Tibial nerve (tissue), 4 donors: ENCODE measurements at places on chromosomes 3 and 15.
A peak's percentile ranks its signal among the peaks of the same experiment; 100 is the strongest.

GRCh38 chr15:99104788-99105513, at the start of gene SYNM:
TSS of gene SYNM (plus strand) at chr15:99105080. CDS start at chr15:99105200, 120 bp downstream.
- DNase-seq = peak; percentile 50

- no peak for DNase-seq
These were observed 13.6 kb upstream of the DENND6A start for GRCh38 chr3:57706462-57706861.

GRCh38 chr3:127565711-127566110, 24.8 kb downstream of the TPRA1 start:
- no peak for DNase-seq

DNA sequence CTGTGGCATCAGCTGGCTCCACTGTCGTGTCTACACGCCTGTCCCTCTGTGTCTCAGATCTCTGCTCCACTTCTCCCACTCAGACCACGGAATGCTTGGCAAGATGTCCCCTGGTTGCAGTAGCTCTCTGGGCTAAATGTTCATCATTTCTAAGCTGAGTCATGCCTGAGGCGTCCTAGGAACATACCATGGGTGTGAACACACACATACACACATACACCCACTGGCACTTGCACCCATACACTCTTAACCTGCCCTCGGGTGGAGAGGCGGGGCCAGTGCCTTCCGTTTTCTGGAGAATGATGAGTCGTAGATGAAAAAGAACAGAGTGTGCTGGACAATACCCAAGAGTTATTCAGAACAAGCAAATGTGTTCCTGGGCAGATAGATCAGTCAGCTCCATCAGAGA, 72.4 kb downstream of the SENP2 start:
- peak; percentile 86 for DNase-seq

DNA sequence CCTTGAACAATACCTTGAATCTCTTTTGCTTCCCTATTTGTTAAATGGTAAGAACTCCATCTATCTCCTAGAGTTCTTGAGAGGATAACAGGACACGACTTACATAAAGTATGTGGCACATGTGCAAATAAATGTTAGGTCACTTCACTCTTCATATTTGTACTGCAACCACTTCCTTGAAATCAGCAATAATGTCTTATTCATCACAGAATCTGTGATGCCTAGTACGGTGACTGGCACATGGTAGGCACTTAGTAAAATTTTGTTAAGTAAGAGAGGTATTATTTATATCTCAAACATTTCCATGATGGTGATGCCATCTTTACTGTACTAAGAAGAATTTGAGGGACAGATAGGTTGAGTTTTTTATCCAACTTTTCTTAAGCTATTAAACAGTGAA, 14.3 kb downstream of the CD47 start:
- no peak for DNase-seq

- DNase-seq = no peak
These were observed 269.8 kb upstream of the POU1F1 start for GRCh38 chr3:87546216-87546615.

DNA sequence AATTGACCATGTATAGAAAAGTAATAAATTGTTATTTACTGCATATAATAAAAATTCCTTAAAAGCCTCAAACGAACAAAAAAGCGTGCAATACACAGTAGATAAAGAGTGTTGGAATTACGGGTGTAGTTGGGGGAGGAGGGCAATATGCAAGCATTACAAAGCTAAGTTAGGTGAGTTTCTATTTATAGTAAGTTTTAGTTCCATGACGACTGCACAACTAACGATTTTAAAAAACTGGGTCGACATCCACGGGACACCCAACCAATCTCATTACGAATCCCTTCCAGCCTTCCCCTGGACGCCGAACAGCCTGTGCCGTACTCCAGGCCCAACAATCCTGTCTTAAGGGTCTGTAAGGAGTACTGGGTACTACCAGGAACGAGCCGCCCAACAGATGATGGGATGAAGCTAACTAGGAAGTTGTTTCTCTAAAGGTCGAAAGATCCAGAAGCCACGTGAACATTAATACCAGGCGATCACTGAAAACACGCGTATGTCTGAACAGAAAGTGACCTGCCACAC, 677 bp downstream of the POLQ start:
- no peak for DNase-seq

GRCh38 chr3:87267953-87268645, 8.3 kb downstream of the POU1F1 start:
- no peak for DNase-seq

GRCh38 chr3:99509224-99509623, 129.2 kb upstream of the COL8A1 start:
- no peak for DNase-seq

DNA sequence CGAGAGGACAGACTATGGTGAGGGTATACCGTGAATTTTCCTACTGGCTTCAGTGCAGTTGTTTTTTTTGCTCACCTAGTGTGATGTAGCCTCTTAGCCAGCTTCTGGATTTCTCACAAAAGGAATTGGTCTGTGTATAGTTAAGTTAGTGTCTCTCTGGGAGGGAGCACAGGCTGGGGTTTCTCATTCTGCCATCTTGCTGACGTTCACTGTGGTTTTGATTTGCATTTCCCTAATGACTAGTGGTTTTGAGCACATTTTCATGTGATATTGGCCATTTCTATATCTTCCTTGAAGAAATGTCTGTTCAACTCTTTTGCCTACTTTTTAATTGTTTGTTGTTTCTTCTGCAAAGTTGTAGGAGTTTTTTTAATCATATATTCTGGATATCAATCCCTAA, 2.2 kb upstream of the CD86 start:
- DNase-seq = no peak

DNA sequence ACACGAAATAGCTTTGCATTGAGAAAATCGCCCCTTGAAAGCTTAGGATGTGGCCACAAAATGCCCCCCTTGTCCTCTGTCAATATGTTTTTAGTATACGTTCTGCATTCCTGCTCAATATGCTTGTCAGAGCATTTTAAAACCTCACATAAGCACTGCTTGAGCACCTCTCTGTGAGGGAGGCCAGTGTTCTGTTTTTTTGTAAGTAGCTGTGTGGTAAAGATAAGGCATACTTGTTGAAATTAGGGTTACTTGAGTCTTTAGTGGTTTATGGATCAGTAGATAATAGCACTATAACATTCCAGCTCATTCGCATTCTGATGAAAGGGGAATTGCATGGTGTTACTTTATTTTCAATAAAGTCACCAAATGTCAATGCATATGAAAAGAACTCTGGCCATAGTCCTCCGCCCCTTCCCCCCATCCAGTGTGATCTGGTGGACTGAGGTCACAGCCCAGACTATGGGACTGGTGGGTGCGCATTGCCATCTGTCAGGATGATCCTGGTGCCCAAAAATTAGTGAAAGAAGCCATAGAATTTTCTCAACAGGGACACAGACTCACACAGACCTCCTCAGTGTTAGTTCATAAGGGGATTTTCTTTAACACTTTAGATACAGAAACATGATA, 33.1 kb downstream of the IL1RAP start:
- no peak for DNase-seq

- no peak for DNase-seq
These were observed 10.2 kb upstream of the CP start for GRCh38 chr3:149231871-149232270.

GRCh38 chr15:84082739-84083138, 152.8 kb upstream of the GOLGA6L4 start:
- no peak for DNase-seq

GRCh38 chr15:63395730-63396151, 14.1 kb upstream of the CA12 start:
- no peak for DNase-seq

- DNase-seq = no peak
These were observed 2.5 kb upstream of the LPP start for GRCh38 chr3:188151438-188151837.

DNA sequence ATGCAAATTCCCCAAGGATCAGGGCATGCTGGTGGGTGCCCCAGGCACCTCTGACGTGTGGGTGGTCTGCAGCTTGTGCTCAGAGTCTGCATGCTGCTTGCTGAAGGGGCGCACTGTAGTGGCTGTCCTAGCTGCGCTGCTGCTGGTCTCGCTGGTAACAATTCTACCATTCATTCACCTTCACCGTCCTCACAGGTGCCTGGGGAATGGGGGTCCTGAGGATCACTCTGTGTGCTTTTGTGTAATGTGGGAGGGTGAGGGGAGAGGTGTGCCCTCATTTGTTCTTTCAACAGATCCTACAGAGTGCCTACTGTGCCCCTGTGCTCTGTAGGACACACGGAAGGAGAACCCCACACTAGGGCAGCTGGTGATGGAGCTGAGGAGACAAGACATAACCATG, 2.1 kb upstream of the ITGA11 start:
- DNase-seq = no peak

DNA sequence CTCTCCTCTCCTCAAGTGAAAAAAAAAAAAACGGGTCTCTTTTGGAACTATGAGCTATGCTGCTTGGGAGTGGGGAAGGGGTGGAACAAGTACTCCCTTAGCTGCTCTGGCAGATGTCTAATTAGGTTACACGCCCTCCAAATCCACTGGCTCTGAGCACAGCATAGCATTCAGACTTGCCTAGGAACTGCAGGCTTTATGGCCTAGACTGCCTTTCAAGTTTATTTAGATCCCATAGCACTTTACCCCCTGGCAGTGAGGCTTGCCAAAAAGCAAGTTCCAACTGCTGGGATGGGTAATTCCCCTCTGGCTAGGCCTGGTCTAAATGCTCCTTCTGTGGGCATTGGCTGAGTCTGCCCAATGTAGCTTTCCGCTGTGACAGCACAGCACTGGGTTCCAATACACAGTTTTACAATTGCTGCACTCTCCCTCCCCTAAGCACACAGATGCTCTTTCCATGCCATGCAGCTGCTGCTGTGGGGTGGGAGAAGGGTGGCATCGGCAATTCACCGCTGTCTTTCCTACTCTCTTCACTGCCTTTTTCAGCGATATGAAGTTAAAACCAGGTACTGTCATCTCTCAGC, 152.8 kb downstream of the KCNAB1 start:
- no peak for DNase-seq

GRCh38 chr3:3737531-3737930, 61.7 kb upstream of the LRRN1 start:
- DNase-seq = no peak

DNA sequence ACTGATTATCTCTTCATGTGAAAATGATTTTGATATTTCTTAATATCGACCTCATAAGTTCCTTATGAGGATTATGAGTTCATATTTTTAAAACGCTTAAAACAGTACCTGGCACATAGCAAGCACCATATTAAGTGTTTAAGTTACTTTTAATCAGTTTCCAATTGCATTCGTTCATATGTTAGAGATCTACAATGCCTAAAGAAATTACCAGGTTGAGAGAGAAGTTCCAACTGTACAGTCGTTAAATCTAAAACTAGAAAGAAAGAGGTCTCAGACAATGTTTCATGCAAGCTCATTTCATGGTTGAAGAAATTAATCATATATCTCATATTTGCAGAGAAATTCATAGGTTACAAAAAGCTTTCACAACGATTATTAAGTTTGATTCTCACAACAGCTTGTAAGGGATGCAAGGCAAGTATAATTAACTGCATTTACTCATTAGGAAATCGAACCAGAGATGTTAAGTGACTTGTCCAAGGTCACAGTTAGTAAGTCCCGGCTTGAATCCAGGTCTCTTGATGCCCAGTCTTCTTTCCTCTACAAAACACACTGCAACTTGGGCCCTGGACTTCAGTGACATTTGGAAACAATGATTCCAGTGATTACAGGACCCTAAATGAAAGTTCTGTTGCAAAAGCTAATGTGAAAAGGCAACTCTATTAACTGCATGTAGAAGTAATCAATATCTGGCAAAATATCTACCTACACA, 1.3 kb downstream of the MYO5A start:
- no peak for DNase-seq

DNA sequence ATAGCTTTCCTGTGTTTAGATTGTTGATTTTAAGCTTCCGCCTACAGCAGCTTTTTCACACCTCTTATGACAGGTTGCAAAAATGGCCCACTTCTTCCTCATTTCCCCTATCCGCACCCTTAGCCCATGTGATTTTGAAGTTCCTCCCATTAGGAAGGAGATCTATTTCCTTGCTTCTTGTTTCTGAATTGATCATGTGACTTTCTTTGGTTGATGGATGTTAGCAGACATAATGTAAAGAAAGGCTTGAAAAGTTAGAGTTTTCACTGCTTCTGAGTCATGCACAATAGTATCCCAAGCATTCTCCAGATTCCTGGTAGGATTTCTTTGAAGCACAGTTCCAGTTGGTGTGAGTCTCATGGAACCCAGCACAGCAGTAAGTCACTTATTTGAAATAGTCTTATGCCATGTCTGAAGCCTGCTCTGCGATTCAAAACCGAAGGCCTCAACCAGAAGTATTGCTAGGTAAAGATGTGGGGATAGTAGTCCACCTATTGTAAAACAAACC, 76.6 kb downstream of the EDEM1 start:
- DNase-seq = no peak

- no peak for DNase-seq
These were observed 32.4 kb downstream of the TNIK start for GRCh38 chr3:171427771-171428320.

DNA sequence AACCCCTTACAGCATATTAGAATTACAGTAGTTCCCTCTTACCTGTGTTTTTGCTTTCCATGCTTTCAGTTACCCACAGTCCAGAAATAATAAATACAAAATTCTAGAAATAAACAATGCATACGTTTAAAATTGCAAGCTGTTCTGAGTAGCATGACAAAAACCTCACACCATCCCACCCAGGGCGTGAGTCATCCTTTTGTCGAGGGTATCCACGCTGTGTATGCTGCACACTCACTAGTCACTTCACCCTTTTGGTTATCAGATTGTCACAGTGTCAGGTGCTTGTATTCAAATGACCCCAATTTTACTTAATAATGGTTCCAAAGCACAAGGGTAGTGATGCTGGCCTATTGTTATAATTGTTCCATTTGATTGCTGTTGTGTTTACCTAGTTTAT, 72.5 kb upstream of the P3H2 start:
- no peak for DNase-seq

- no peak for DNase-seq
These were observed 651.8 kb upstream of the SGO1 start for GRCh38 chr3:20837676-20838302.

DNA sequence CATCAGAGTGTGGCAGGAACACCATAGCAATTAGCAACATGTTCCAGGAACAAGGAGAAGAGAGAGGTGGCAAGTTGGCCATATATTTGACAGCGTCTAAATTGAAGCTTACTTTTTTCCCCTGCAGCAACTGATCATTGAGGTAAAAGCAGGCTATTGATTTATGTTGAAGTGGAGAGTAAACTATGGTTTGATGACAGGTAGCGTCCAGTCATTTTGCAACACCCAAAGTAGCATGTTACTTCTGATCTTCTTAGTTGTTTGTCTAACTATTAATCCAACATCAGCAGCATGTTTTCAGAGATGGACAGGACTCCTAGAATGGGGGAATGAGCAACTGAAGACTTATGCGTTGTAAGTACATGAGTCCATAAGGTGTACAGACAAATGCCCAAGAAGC, 225.8 kb downstream of the ZPLD1 start:
- no peak for DNase-seq

DNA sequence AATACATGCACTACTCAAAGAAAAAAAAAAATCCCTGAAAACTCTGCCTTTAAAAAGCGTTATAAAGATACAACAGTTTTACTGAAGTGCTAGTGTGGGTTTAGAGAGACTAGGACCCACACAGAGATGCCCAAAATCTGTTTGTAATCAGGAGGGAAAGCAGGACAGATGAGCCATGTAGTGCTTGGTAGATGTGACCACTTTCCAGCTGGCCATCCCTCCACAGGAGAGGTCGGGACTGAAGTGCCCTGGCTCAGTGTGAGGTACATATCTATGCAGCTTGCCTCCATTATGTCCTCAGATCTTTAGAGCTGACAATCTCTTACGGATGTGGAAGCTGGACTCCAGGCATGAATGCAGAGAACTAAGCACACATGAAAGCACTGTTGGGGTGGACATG, 57.5 kb upstream of the NANOGP8 start:
- DNase-seq = no peak

- DNase-seq = no peak
These were observed 156.2 kb downstream of the ZNF621 start for GRCh38 chr3:40680685-40681657.
